Aorta (tissue), 5 donors: ENCODE measurements at places on chromosomes 1 and 21. TPM values are rescaled to one million over a fixed set of nuclear protein-coding genes. Genes with fewer than 3 reads are reported as not detected.

- DNase-seq = no peak
- no peaks in the 10 kb centered on the region for H3K36me3 ChIP-seq
- H3K4me1 ChIP-seq = no peaks in the 10 kb centered on the region
- H3K27me3 ChIP-seq = no peaks in the 10 kb centered on the region
- H3K27ac ChIP-seq = no peak overlapping the region
Observed at GRCh38 chr1:27136236-27136551, 18.7 kb downstream of the SLC9A1 start.

GRCh38 chr21:34020005-34020847 lies 53.2 kb upstream of the MRPS6 start:
- H3K4me1 ChIP-seq = no peaks in the 10 kb centered on the region
- no peak overlapping the region for H3K4me3 ChIP-seq
- DNase-seq = no peak

DNA sequence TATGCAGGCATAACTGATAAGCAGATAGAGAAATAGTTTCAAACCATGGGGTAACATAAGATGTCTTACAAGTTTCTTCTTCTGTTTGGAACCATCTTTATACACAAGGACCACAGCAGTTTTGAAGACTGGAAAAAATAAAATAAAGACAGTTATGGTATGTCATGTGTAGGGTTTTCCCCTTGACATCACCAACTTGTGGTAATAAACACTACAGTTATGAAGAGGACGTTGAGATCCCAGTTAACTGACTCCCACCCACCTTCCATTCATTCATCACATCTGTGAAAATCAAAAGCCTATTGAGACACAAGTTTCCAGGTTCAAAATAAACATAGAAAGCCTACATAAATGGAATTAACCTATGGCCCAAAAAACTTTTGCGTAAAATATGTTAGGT lies 92.5 kb upstream of the KRTAP19-8 start:
- H3K4me1 ChIP-seq = no peaks in the 10 kb centered on the region
- no peak for DNase-seq

- no peaks in the 10 kb centered on the region for H3K36me3 ChIP-seq
- H3K27me3 ChIP-seq = peaks cover 2% of the 10 kb centered on the region
- H3K4me3 ChIP-seq = no peak overlapping the region
- no peak overlapping the region for H3K27ac ChIP-seq
- DNase-seq = no peak
- no peaks in the 10 kb centered on the region for H3K4me1 ChIP-seq
Observed at GRCh38 chr1:229815076-229815475, 189.0 kb downstream of the URB2 start.

GRCh38 chr1:116587501-116588227 lies 16.8 kb upstream of the CD58 start:
- no peaks in the 10 kb centered on the region for H3K27me3 ChIP-seq
- H3K36me3 ChIP-seq = no peaks in the 10 kb centered on the region
- no peaks in the 10 kb centered on the region for H3K4me1 ChIP-seq
- H3K27ac ChIP-seq = no peak overlapping the region
- DNase-seq = no peak

DNA sequence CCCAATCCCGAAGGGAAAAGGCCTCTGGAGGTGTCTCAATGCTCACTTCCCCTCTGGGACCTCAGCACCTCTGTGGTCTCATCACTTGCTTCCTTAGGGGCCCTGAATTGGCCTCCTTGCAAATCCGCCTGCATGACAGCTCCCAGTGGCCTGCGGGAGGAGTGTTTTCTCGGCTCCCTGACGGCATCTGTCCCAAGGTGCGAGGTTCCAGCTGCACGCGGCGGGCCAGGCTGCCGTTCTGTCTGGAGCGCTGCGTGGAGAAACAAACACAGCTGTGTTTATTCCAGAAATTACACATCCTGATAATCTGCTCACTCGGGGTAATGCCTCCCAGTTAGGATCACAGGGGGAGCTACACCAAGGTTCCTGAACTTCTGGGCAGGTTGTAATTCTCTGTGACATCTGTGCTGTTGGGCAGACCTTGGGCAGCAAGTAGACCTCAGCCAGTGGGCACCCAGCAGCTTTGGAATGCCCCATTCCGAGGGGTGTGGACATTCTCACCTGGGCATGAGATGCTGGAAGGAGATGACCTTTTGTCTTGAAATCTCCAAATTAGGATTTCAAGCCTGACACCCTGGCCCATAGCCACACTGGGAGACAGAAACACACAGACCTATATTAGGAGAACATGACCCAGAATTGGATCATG lies 18.2 kb downstream of the EPHB2 start:
- no peaks in the 10 kb centered on the region for H3K4me1 ChIP-seq
- no peak overlapping the region for H3K4me3 ChIP-seq
- no peaks in the 10 kb centered on the region for H3K36me3 ChIP-seq

DNA sequence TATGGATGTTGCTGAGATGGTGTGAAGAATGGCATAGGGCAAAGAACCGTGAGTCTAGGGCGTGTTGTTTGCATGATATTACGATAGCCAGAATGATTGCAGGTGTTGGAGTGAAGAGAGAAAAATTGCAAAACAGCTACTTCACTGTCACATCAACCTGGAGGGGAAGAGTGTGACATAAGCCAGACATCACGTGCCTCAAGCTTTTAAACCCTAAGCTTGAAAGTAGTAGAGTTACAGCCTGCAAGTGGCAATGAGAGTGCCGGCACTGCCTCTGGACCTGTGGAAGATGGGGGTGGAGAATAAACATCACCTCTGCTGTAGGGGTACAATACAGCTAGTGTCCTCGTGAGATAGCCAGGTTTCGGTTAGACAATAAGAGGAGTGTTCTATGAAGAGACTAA lies 11.1 kb downstream of the EEIG2 start:
- no peak overlapping the region for H3K4me3 ChIP-seq
- no peaks in the 10 kb centered on the region for H3K36me3 ChIP-seq
- no peaks in the 10 kb centered on the region for H3K27me3 ChIP-seq
- H3K27ac ChIP-seq = no peak overlapping the region
- no peaks in the 10 kb centered on the region for H3K4me1 ChIP-seq
- DNase-seq = no peak

Gene NCAM2
- 4.4 TPM for total RNA-seq
